Right lung (tissue), 10 donors: ENCODE measurements at places on chromosomes 5 and 9.

DNA sequence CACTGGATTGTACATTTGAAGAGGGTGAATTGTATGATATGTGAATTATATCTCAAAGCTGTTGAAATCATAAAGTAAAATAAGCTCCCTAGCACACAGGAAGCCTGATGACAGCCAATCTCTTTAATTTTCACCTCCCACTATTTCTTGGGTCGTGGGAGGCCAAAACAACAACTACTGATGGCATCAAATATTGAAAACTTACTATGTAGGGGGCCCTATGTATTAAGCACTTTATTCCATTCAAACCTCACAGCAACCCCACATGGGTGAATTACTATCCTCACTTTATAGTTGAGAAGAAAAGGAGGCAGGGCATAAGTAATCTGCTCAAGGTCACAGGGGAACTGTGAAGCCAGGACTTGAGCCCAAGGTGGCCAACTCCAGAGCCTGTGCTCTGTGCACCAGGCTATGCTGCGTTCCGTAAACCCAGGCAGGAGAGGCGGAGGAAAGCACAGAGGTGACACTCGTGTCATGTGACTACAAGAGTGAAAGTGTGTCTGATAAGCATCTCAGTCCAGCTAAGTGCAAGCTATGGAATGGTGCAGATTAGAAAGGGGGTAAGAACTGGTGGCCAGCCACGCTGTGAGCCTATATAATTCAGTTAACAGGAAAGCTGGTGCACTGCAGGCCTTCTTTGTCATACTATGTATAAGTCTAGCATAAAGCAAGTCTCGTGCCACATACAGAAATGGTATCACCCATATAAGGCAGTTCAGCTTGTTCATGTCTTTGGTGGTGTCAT, 221.0 kb downstream of the DCP2 start:
- no peak for DNase-seq

- DNase-seq: no peak
These were observed 36.0 kb downstream of the LYRM7 start for GRCh38 chr5:131206772-131207171.

- no peak for DNase-seq
These were observed 532.4 kb downstream of the ANXA1 start for GRCh38 chr9:73683862-73684591.

GRCh38 chr5:37717613-37718431, 122.0 kb downstream of the GDNF start:
- DNase-seq: peak; percentile 73

- DNase-seq: peak; percentile 32
These were observed 17.1 kb downstream of the SCAI start for GRCh38 chr9:125126019-125126746.

DNA sequence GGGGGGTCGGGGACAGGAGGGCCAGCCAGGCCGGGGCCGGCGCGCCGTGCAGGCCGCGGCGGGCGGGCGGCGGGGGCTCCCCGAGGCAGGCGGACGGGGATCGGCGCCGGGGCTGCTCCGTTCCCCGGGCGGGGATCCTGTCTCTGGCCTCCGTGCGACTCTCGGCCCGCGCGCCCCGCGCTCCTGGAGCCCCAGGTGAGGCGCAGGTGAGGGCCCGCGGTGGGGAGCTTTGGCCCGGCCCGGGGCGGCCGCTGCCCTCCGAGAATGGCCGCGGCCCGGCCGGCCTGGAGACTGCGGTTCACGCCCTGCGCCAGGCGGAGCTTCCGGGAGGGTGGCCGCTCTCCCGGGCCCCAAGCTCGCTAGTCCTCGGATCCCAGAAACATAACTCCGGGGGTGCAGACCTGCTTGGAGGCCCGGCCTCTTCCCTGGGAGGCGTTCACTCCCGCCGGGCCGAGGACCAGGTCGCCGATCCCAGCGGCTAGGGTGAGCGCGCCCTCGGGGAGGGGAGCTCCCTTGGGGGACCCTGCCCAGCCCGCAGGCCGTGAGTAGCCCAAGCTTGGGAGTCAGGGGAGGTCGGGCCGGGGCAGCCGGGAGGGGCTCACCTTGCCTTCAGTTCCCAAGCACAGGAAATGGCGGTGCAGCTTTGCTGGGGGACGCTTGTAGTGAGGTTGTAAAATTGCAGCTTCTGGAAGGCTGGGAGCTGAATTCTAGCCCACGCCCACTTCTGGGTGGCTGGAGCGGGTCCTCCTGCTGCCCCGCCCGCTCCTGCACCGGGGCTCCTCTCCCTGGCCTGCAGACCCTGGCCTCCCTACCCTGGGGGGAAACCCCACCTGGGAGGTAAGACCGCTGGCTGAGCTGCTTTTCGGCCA, 723 bp downstream of the PPP1R26 start:
- no peak for DNase-seq

GRCh38 chr5:57772512-57772911, 289.9 kb upstream of the ACTBL2 start:
- DNase-seq: no peak

- DNase-seq: no peak
These were observed 385.1 kb downstream of the SEMA5A start for GRCh38 chr5:9160747-9161146.

- no peak for DNase-seq
These were observed 265.2 kb downstream of the ADAMTSL1 start for GRCh38 chr9:18739127-18739526.

GRCh38 chr5:168606562-168606961, 27.4 kb upstream of the PANK3 start:
- DNase-seq: no peak

DNA sequence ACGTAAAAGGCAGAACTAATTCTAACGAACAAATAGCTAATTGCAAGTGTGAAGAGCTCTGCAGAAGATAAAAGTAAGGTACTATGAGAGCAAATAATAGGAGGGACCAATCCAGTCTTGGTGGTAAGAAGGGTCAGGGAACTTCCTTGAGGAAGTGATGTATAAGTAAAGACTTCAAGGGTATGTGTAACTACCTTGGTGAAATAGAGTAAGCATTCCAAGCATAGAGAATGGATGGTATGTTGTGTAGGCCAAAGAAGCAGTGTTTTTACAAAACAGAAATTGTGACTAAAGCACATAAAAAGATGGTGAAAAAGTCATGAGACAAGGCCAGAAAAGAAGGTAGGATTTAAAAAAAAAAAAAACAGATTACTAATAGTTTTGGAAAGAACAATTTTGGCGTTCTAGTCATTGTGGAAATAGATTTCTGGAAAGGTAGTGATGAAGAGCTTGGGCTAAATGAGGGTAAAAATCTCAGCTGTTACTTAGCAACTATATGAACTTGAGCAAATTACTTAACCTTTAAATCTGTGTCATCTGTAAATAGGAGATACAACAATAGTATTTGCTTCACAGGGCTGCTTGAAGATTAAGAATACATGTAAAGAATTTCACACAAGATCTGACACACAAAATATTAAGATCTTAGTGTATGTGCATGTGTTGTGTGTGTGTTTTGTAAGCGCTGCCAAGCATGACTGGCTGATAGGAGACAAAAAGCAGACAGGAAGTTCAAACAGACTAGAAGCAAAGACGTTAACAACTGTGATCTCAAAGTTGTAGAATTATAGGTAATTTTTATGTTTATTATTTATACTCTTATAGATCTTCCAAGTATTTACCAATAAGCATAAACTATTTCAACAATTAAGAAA, 73.5 kb downstream of the NR6A1 start:
- DNase-seq: no peak

GRCh38 chr5:158591301-158591863, 508.3 kb downstream of the EBF1 start:
- peak; percentile 31 for DNase-seq

GRCh38 chr5:55913466-55914413, 62.6 kb downstream of the IL31RA start:
- no peak for DNase-seq

DNA sequence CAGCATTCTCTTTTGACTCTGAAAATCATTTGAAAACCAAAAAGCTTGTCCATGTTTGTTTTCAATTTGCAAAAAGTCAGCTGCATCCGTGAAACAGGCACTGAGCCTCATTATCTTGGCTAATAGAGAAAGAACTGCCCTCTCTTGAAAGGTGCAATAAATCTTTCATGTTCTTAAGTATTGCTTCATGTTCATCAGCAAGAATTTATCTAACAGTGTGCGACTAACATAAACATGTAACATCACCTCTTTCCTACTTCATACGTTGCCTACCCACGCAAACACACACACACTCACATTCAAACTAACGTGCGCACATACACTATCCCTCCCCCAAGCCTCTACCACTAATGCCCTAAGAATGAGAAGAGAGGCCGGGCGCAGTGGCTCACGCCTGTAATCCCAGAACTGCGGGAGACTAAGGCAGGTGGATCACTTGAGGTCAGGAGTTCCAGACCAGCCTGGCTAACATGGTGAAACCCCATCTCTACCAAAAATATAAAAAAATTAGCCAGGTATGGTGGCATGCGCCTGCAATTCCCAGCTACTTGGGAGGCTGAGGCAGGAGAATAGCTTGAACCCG, 629.7 kb upstream of the ZNF608 start:
- DNase-seq: no peak

DNA sequence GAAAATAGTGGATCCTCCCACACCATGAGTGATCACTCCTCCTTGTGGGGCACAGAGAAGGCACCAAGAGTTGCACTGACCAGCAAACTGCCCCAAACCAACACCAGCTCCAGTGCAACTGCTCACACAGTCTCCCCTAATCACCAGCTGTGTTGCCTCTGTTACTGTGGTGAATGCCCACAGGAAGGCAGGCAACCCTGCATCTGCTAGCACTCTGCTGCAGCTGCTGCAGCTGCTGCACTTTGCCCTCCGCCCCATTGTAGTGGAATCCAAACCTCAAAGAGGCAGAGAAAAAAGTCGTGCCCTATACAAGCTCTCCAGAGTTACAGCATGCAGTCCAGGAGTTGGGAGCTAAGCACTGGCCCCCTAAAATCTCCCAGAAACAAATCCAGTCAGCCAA, 339.6 kb downstream of the TRIM36 start:
- no peak for DNase-seq

- peak; percentile 82 for DNase-seq
These were observed 99.9 kb downstream of the GTF3C4 start for GRCh38 chr9:132769906-132770769.

GRCh38 chr9:2838371-2839000, 5.4 kb downstream of the PUM3 start:
- peak; percentile 45 for DNase-seq

DNA sequence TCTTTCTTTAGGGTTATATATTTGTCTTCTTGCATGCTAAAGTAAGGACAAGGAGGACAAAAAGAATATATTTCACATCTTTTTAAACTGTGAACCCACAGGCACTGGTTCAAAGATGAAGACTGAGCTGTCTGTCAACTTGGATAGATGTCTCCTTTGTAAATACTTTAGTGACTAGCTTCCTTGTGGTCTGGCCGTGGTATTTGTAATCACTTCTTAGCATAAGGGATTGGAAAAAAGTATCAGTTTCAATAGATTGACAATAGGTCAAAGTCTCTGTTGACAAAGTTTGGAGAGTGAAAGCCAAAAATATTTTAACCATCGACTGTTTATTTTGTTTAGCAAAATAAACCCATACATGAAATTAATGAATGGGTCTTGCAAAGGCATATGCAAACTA, 91.4 kb downstream of the TMEM167A start:
- DNase-seq: no peak

- DNase-seq: no peak
These were observed 105.3 kb upstream of the COL5A1 start for GRCh38 chr9:134536101-134536900.

DNA sequence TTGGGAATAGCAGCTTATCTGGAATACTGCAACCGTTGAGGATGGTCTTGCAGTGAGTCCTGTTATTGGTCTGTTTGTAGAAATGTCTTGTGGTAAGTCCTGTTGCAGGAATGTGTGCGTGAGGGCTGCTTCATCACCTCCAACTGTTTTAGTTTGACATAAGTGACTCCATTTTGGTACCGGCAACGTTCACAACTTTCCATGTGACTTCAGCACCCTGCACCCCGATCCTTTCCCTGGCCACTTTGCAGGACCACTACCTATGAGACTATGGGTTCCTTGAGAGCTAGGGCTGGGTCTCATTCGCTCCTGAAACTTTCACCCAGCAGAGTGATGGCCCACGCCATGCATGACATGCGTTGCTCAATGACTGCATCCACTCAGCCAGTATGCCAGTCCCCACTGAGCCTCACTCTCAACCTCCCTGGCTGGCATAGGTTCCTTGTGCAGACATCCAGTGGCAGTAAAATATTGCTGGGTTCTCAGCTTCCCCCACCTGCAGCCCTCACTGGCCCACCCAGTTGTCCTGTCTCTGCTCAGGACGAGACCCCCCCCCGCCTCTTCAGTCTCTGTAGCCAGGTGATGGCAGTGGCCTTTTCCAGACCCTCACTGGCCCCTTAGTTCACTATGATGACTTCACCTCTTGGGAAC, 8.0 kb downstream of the SURF6 start:
- DNase-seq: no peak

GRCh38 chr5:14948383-14948782, 76.8 kb upstream of the ANKH start:
- DNase-seq: no peak

DNA sequence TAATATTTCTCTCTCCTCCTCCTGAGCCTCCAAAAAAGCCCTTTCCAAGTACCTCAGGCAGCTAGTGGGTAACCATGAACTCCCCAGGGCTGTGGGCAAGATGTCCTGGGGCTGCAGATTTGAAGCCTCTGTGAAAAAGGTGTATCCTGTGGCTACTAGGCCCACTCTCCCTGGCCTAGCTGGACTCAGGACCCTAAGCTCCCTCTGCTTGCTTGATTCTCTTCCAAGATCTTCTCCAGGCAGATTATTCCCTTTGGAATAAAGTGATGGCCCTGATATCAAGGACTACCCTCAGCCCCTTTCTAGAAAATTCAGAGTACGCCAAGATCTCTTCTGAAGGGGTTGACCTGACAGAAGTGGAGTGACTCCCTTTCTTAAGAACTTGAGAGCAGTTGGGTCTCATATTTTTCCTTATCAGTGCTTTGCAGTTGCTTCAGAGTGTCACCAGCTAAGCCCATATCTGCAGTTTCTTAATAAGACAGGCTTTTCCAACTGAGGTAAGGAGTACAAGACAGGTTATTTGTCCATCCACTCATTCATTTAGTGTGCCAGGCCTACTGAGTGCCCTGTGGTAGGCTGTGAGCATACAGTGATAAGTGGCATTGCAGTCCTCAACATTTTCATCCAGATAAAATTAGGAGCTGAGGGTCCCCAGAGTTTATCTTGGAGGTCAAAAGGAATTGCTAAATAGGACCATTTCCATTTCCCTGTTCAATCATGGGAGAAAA, 42.5 kb downstream of the CYSTM1 start:
- DNase-seq: no peak

GRCh38 chr5:138752341-138752950, 779 bp upstream of the CTNNA1 start:
- DNase-seq: no peak

GRCh38 chr9:127495884-127496555, 44.7 kb downstream of the LRSAM1 start:
- DNase-seq: no peak

- peak; percentile 71 for DNase-seq
These were observed 63.7 kb upstream of the IFNK start for GRCh38 chr9:27460226-27461023.
